ENCODE measurements at places on chromosomes 11 and 22. TPM values are rescaled to one million over a fixed set of nuclear protein-coding genes. Genes with fewer than 3 reads are reported as not detected.

INS gene
- total RNA-seq, result not detected

DNA sequence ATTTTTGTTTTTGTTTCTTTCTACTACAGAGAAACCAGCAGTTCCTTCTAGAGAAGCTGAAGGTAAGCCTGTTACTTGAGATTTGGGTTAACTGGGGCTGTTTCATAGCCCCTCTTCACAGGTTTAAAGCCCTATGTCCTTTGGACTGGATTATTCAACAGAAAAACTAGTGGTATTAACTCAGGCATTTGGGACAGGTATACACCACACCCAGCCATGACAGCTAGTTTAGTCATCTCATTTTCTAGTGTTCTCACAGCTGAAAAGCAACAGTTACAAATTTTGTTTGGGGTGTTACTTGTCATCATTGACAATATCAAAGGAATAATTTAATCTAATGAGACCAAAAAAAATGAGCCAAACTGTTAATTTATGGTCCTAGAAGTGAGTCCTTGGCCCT is 14.0 kb downstream of the LAYN start:
- DNase-seq, result no peak

DNA sequence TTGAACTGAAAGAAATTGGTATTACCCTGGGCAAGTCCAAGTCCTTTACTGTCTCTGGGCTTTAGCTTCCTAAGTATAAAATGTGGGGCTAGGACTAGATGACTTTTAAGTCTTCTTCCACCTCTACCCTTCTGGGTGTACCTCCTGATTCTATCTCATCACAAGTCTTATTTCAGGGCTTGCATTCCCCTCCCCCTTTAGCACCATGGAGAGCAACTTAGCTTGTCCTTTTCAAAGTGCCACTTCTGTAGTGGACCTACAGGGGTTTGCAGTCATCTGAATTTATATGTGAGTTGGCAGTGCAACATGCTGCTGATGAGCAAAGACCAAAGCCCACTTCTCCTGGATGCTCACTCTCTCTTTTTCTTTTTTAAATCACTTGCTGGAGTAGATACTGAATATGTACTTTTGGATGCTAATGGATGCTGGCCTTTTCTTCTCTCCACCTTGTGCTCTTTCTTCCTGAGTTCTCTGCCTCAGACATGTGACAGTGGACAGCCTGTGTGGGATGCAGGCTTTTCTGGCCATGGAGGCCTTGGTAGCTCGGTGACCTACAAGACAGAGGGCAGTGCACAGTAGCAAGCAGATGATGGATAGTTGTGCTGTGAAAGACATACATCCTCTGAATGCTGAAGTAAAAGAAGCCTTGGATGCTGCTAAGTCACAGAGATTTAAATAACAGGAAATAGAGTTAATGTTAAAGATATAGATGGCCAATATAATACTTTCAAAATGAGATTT is 185.0 kb downstream of the NELL1 start:
- DNase-seq, result no peak

GRCh38 chr11:55661901-55662300 is at the start of gene OR4C6:
TSS of gene OR4C6 (plus strand) at chr11:55662201. CDS start at chr11:55665167, 2,966 bp downstream.
- DNase-seq, result no peak

CDON gene
- 21.0 TPM for total RNA-seq

DNA sequence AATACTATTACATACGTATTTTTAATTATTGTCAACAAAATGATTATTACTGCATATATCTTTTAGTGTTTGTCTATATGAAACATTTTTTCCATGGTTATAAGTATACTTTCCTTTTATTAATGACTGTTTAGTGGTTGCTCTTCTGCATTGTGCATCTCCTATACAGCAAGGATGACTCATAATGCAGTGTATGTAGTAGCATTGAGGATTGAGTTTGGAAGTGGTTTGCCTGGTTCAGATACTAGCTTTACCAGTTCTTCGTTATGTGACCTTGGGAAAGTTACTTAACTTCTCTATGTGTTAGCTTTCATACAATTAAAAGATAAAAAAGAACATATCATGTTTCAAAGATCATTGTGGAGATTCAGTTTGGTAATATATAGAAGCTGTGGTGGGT is 44.1 kb downstream of the CHORDC1 start:
- no peak for DNase-seq

GRCh38 chr11:45432100-45432499 is 146.0 kb upstream of the SYT13 start:
- no peak for DNase-seq

DNA sequence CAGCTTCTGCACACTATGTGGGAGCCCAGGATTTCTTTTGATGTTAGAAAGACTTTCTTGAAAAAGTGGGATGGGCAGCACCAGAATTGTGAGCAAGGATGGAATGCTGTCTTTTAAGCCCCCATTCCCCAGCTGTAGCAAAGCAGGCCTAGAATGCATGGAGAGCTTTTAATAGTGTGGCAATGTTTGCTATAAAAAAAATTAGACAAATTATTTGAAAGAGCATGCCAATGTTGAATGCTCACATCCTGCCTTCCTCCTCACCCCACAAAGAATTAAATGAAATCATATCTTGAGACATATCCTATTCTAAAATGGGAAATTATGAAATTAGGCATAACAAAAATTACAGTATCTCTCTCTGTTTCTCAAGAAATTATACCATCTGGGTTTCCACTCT is 154.7 kb downstream of the C11orf91 start:
- no peak for DNase-seq

DNA sequence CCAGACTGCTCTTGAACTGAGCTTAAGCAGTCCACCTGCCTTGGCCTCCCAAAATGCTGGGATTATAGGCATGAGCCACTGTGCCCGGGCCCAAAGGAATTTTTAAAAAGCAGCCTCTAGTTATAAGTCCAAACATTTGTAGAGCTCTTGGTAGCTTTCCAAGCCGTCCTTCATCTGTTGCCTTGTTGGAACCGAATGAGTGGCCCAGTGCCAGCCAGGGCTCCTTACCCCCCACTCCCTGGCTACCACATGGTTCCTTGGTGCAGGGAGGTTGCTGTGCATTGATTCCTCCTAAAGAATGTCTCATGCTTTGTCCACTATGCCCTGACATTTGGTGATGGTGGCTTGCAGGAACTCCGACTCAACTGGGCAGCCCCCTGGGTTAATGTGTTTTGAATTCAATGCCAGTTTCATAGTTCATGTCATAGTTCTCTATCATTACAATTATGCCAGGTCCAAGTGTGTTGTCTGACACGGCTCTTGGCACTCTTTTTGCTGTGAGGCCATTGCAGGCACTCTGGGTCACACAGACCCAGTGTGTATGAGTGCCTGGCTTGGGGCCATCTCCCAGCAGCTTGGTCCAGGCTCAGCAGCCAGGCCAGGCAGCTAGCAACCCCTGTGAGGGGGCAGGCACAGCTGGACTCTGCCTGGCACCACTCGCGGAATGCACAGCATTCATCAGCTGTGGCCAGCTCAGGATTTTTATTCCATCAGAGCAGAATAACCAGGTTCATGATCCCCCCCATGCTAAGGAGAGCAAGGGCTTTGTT is 13.3 kb upstream of the MICALL1 start:
- no peak for DNase-seq

GRCh38 chr11:78417175-78417887 is at the start of gene GAB2:
TSS of gene GAB2 (minus strand) at chr11:78417820. CDS start at chr11:78417720, 100 bp downstream.
- DNase-seq, result no peak

ZMAT5 gene
- total RNA-seq, result 16.9 TPM

- no peak for DNase-seq
Observed at GRCh38 chr11:12749442-12749841, 75.2 kb downstream of the TEAD1 start.

DNA sequence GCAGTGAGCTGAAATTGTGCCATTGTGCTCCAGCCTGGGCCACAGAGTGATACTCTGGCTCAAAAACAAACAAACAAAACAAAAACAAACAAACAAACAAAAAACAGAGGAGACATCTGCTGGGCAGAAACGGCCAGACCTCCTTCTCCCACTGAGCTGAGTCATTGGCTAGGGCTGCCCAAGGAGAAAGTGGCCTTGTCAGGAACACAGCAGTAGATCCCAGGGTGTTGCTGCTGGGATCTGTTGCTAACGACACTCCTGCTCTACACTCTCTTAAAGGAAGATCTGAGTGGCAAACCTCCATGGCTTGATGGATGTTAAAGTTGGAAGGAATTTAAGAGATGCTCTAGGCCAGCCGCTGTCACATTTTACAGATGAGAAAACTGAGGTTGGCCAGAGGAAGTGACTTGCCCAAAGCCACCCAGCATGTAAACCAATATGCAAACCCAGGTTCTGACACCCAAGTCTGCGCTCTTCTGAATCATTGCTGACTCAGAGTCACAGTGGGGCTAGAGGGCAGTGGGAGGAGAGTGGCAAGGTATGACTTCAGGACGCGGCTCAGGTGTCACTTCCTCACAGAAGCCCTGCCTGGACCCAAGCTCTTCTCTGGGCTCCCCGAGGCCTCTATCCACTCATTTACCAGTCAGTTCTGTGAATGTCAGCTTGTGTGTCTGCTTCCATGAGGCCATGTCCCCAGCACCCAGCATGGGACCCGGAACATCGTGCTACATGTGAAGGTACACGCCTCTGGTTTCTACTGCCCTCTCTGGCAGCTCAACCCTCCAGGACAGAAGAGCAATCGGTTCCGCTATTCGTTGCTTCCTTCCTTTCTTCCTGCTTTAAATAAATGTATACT is 11.3 kb upstream of the GDPD5 start:
- DNase-seq, result no peak

DNA sequence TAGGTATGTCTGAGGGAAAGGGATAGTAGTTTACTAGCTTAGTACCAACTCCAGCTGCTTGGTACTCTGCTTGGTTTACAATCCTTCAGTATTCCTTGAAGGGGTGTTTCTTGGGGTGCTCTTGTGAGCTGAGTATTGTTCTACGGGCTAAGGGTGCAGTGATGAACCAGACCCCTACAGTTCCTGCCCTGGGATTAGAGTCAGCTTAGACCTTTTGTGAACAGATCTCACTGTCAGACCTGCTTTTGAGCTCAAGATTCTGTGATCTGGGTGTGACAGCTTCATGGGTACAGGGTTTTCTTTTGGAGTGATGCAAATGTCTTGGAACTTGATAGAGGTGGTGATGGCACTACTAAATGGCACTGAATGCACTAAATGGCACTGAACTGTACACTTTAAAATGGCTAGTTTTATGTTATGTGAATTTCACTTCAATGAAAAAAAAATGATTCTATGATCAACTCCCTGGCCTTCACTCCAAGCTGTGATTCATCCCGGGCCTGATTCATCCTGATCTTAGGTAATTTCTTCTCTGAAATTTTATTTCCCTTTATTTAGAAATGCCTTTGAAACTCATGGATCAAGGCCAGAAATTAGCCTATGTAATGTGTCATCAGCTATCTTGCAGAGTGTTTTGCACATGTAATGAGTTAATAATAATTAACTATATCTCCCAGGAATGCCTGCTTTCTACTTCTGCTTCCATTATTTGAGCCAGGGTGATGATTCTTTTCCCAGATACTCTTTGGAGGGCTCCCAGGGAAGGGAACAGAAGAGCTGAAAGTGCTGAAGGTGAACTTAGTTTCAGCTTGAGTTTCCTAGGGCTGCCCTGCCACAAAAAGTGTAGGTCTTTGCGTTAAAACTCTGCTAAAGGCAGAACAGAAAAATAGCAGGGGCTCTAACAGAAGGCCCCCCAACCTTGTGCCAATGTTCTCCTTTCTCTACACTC is 87.9 kb downstream of the NCAM1 start:
- DNase-seq, result no peak

- no peak for DNase-seq
Observed at GRCh38 chr11:132908414-132908810, 623.9 kb downstream of the OPCML start.

DNA sequence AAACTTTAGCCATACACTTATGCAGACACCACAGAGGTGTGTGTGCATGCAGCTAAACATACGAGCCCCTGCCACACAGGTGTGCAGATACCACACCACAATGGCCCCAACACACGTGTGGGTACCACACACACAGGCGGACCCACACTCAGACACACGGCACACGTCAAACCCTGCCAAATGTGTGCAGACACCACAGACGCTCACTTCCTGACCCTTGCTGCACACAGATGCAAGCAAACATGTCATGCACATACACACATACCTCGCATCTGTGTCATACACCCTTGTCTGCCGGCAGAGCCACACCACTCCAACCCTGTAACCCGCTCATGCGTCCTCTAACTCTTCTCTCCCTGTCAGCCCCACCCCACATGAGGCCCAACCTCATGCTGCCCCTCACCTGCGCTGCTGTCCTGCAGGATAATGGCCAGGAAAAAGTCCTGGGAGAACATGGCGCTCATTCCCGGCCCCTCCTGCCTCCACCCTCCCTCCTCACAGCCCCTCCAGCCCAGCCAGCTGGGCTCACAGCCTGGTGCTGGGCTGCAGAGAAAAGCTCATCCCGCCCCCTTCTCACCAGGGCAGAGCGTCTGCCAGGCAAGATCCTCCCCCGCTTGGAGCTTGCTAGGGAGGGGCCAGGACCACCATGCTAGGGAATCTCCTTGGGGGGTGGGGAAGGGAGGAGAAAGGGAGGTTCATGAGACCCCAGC is 14.2 kb downstream of the SMPD1 start:
- peak; percentile 33 for DNase-seq

DNA sequence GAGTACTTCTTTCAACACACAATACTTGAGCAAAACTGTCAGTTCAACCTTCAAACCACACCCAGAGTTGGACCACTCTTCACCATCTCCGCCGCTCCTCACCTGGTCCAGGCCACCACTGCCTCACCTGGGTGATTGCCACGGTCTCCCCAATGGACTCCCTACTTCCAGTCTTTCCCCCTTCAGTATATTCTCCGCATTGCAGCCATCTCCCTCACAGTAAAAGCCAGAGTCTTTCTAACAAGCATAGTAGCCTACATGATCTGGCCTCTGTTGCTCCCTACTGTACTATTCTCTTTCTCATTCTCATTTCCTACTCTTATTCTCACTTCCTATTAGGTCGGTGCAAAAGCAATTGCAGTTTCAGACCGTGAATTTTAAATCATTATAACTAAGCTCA is 28.5 kb downstream of the AASDHPPT start:
- DNase-seq, result no peak

ISX gene
- not detected for total RNA-seq

TENM4 gene
- total RNA-seq, result 50.7 TPM
